ENCODE measurements at places on chromosomes 3 and 15.

GRCh38 chr3:27657404-27657803 is 64.7 kb downstream of the EOMES start:
- DNase-seq = no peak

GRCh38 chr15:91422797-91423196 is 322.7 kb downstream of the SV2B start:
- no peak for DNase-seq

GRCh38 chr15:66628976-66629723 is 63.4 kb upstream of the LCTL start:
- no peak for DNase-seq

GRCh38 chr3:58497097-58497496 is 5.2 kb downstream of the KCTD6 start:
- no peak for DNase-seq

GRCh38 chr3:86774082-86774691 is 216.8 kb downstream of the VGLL3 start:
- no peak for DNase-seq

- DNase-seq = no peak
Observed at GRCh38 chr3:181839039-181839915, 127.6 kb downstream of the SOX2 start.

DNA sequence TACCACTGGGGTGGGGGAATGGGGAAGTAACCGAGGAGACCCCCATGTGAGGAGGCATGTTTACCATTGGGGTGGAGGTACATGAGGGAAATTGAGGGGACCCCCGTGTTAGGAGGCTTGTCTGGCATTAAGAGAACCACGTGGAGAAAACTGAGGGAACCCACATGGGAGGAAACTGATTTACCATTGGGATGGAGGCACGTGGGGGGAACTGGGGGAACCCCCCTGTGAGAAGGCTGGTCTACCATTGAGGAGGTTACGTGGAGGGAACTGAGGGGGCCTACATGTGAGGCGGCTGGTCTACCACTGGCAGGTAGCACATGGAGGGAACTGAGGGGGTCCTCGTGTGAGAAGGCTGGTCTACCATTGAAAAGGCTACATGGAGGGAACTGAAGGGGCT is 159.4 kb downstream of the FBLN2 start:
- DNase-seq = peak; percentile 13

GRCh38 chr15:47917881-47918280 is 200.6 kb downstream of the SEMA6D start:
- DNase-seq = no peak

DNA sequence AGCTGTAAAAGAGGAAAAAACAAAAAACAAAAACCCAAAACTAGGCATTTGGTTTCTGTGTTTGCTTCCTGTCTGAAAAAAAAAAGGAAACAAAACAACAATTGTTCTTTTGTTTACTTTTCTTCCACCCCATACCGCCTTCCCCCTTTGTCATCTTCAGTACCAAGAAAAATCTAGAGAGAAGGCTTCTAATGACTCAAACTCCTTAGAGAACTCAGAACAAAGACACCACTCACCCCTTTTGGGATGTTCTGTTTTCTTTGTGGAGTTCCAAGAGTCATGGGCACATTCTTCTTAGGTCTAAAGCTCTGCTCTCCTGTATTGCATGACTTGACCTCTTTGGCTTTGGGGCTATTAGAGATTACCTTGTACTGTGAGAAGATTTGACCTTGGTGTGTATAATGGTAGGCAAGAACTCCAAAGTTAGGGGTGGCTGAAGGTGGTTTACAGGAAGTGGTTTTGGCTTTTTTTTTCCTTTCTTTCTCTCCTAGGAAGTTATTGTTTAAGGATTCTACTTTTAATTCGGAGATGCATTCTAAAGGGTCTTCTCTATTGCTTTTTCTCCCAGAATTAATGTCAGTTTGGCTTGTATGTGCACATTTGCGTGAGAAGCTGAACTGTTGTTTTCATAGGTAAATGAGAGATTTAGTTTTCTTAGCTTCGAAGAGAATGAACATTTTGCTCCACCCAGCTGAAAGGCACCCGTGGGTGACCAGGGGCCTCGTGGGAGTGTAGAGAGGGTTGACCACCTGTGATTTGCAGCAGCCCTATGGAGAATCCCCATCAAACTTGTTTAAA is 39.5 kb upstream of the ZBTB20 start:
- DNase-seq = no peak

GRCh38 chr3:157151627-157152026 is 8.3 kb downstream of the CCNL1 start:
- DNase-seq = no peak

DNA sequence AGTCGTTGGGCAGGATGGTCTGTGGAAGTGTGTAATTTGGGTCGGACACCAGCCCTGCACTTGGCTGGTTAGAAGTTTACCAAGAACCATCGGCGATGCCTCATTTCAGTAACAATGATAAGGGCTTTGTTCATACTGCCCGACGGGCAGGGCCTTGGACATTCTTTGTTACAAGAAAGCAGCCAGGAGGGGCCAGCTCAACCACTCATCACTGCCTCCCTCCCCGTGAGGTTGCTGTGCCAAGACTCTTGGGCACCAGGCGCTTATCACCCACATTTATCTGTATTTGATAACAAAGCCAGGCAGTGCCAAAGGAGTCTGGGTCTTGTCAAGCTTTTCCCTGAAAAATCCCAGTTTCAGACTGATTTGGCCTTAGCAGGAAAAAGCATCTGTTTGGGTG is 235.0 kb downstream of the ADAMTS17 start:
- DNase-seq = peak; percentile 66

DNA sequence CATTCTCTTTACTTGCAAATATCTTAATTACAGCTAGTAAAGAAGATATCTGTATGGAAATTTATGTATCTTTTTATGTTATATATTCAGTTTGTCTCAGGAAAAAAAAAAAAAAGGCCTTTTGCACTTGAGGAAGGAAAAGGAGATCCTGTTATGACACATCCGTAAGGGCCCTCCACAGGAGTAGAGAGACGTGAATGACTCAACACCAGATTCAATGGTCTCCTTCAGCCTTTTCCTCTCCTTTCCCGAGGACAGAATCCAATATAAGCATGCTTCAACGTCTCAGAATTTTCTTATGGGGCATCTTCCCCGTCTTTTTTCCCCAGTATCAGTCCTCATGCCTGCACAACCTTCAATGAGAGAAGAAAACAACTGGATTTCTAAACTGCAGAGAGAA is 340.3 kb downstream of the NTRK3 start:
- DNase-seq = no peak

- DNase-seq = no peak
Observed at GRCh38 chr3:158762701-158763100, 30.4 kb upstream of the RARRES1 start.

GRCh38 chr15:66249605-66250174 is 3.9 kb downstream of the MEGF11 start:
- DNase-seq = no peak

All from suprapubic skin (tissue), 4 donors.